ENCODE measurements at places on chromosomes 4 and X.

GRCh38 chr4:17370818-17371217 lies 141.1 kb downstream of the QDPR start:
- H3K4me3 ChIP-seq = no peak overlapping the region
- H3K27ac ChIP-seq = no peak overlapping the region
- DNase-seq = no peak
- H3K4me1 ChIP-seq = no peaks in the 10 kb centered on the region
- H3K36me3 ChIP-seq = no peaks in the 10 kb centered on the region

DNA sequence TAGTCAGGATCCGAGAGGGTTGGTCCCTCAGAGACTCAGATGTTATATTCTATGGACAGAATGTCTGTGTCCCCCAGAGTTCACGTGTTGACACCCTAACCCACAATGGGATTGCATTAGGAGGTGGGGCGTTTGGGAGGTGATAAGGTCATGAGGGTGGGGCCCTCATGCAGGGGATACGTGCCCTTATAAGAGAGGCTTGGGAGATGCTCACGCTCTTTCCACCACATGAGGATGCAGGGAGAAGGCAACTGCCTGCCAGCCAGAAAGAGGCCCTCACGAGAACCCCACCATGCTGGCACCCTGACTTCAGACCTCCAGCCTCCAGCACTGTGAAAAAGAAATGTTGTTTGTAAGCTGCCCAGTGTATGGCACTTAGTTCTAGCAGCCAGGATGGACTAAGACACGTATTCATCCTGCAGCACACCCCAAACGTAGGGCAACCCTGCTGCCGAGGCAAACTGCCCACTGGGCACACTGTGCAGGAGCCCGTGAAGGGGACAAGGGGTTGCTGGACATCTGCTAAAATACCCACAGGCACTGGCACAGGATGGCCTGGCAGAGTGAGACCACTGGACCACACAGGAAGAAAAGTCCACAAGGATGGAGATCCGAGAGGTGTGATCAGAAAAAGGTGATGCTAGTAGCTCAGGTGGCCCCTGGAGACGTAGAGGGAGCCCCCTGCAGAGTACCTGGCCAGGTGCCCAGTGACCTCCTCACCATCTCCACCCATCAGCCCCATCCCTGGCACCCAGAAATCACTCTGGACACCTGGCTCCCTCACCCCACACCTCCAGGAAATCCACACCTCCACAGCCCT lies 62.7 kb downstream of the HTRA3 start:
- DNase-seq = no peak
- H3K27ac ChIP-seq = no peak overlapping the region
- H3K4me3 ChIP-seq = no peak overlapping the region
- H3K36me3 ChIP-seq = no peaks in the 10 kb centered on the region
- H3K4me1 ChIP-seq = peaks cover 6% of the 10 kb centered on the region

- H3K4me1 ChIP-seq = no peaks in the 10 kb centered on the region
- no peak overlapping the region for H3K4me3 ChIP-seq
- no peaks in the 10 kb centered on the region for H3K27me3 ChIP-seq
- H3K27ac ChIP-seq = no peak overlapping the region
These were observed 187.3 kb downstream of the SLC39A8 start for GRCh38 chr4:102157984-102158383.

DNA sequence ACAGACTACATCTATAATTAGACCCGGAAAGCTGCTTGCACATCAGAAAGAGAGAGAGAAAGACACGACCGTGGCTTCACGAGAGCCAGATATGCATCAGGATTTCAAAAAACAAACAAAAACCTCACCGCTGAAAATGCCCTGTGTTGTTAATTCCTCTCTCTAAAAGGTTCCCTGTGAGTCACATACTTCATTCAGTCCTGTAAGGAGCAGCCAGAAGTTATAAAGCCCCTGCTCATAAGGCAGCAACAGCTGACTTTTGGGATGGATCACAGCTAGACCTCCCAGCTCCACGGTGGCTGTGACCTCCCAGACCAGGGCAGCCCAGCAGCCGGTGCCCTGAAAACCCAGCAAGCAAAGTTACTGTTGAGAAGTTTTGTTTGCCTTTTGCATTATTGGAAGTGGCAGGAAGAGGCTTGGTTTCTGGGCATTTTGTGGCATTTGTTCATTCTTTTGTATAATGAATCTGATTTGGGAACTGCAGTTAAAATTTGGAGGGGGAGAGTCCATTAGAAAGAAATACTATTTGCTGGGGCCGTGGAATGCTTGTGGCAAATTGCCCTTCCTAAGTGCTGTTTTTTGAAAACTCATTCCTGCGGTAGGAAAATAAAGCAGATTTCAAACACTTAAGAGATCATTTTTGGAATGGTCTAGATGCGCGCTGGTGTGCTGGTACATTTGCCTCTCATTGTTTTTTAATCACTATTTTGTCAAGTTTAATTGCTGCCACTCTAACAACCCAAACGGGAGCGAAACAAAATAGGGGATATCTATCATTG lies 520.4 kb downstream of the BCOR start:
- peak; percentile 26 for DNase-seq
- no peaks in the 10 kb centered on the region for H3K27me3 ChIP-seq
- H3K4me1 ChIP-seq = no peaks in the 10 kb centered on the region
- H3K27ac ChIP-seq = no peak overlapping the region

DNA sequence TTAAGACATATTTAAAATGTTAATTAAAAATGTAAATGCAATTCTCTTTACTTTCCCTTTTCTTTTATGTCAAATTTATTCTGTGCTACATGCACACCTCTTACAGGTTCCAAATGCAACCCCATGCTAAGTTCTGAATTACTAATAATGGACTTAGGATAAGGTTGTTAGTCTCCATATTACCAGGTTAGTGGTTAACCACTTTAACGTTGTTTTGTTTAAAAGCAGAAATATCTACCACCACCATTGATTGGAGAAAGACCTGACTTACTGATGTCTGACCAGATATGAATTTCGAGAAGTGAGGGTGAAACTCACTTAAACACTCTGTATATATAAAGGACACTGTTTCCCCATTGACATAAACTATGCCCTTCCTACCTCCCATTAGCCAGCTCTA lies 6.9 kb upstream of the TRPC3 start:
- DNase-seq = no peak
- H3K27ac ChIP-seq = no peak overlapping the region
- H3K4me3 ChIP-seq = no peak overlapping the region
- H3K36me3 ChIP-seq = no peaks in the 10 kb centered on the region

DNA sequence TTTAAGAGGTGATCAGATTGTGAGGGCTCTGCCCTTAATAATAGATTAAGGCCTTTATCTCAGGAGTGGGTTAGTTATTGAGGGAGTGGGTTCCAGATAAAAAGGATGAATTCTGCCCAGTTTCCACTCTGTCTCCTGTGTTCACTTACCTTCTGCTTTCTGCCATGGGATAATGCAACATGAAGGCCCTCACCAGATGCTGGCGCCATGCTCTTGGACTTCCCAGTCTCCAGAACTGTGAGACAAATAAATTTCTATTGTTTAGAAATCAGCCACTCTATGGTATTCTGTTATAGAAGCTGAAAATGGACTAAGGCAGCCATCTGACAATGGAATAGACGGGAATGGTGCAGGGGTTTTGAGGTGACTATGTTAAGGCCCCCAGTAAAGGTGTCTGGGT lies 6.9 kb upstream of the RELL1 start:
- no peak overlapping the region for H3K27ac ChIP-seq
- DNase-seq = no peak
- no peaks in the 10 kb centered on the region for H3K27me3 ChIP-seq
- no peaks in the 10 kb centered on the region for H3K4me1 ChIP-seq
- H3K4me3 ChIP-seq = no peak overlapping the region

- no peaks in the 10 kb centered on the region for H3K4me1 ChIP-seq
- H3K36me3 ChIP-seq = no peaks in the 10 kb centered on the region
These were observed 270.6 kb downstream of the RCHY1 start for GRCh38 chr4:75243570-75243969.
